ENCODE measurements at places on chromosomes 1 and 21.

GRCh38 chr1:206583707-206584648, 28.3 kb downstream of the EIF2D start:
- peak; percentile 65 for DNase-seq

- DNase-seq: no peak
Measured at GRCh38 chr1:42504535-42505128, 41.5 kb downstream of the CCDC30 start.

- no peak for DNase-seq
Measured at GRCh38 chr1:239040523-239040922, 345.8 kb upstream of the CHRM3 start.

DNA sequence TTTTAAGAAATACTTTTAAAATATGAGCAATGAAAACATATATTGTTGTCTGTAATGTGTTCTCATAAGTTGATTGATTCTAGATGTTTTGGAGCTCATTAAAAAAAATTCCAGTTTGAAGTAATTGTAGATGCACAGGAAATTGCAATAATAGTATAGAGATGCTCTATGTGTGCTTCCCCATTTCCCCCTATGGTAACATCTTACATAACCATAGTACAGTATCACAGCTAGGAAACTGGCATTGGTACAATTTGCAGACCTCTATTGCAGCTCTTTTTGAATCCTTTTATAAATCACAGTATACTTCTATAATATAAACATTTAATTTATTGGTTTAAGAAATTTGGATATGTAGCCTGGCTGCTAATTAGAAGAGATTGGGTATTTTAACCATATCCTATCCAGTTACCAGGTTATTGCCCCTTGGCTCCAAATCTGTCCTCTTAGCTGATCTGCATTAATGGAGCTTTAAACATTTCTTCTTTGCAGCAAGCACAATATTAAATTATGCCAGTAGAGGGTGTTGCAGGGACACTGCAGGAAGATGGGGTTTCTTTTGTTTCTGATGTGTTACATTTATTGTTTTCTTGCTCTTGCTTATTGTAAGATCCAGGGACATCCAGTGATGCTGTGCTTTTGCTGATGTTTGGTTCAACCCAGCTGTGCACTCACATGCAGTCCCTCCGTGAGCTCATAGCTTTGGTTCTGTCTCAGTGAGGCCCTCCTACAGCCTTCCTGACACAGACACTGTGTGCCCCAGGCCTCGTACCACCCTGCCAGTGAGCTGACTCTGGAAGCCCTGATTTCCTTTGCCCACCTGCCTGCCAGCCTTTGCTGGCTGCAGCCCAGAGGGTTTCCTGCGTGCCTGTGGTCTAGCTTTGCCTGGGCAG, 103.3 kb downstream of the RABGAP1L start:
- DNase-seq: peak; percentile 65

DNA sequence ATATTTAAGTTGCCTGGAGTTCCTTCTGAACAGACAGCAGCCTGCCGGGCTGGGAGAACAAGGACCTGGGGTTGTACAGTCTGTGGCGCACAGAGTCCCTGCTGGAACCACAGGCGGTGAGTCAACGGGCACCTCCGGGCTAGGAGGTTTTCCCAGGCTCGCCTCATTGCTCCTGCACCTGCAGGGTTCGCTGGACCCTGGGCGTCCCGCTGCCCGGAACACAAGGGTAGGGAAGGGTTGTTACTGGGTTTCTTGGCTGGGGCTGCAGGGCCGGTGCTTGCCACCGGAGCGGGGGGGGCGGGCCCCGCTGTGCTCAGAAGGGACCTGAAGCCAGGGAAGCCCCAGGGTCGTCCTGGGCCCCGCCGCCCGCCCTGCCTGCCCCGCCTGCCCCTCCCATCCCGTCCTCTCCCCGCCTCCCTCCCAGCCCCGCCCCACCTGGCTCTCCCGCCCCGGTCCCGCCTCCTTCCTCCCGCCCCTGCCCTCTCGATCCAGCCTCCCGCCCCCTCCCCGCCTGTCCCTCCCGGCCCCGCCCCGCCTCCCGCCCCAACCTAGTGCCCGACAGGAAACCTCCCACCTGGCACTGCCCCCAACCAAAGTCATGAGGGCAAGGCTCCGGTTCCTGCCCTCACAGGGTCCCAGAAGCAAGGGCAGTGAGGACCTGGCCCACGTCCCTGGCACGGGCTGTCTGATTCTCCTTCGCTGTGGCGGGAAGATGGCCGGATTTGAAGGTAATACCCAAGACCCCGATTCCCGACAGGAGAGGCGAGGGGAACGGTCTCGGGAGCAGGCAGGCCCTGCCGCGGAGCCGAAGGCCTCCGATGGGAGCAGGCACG, 6.8 kb downstream of the JMJD4 start:
- peak; percentile 43 for DNase-seq

- no peak for DNase-seq
Measured at GRCh38 chr1:152817309-152817708, 5.5 kb downstream of the LCE1B start.

DNA sequence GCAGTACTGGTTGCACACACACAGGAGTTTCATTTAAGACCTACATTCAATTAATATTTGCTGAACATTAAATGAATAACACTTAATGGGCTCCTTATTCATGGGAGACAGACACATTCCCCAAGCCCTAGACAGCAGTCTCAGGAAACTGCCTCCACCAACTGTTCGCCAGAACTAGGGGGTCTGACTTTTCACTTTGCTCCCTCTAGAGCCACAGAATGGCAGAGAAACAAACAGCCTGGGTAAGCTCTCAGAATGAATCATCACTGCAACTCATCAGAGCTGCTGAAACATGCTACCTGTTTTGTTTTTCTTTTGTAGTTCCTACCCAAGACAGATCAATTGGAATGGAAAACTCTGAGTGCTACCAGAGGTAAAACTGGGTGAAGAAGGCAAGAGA, 31.7 kb downstream of the ELK4 start:
- DNase-seq: peak; percentile 81

DNA sequence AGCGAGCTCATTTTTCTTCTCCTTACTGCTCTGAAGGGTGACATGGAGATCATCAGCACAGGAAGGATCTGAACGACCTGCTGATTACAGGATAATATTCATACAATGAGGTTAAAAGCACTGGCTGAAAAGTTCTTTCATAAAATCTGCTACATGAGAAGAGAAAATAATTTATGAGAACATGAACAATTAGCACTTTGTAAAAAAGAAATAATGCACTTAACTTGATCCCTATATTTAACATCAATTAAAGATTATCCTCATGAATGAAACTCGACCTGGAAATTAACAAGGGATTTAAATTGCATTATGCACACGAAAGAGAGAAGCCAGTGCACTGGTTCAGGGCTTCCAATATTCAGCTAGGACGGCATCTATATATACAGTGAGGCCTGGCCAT, 46.6 kb downstream of the RRAGC start:
- DNase-seq: no peak

DNA sequence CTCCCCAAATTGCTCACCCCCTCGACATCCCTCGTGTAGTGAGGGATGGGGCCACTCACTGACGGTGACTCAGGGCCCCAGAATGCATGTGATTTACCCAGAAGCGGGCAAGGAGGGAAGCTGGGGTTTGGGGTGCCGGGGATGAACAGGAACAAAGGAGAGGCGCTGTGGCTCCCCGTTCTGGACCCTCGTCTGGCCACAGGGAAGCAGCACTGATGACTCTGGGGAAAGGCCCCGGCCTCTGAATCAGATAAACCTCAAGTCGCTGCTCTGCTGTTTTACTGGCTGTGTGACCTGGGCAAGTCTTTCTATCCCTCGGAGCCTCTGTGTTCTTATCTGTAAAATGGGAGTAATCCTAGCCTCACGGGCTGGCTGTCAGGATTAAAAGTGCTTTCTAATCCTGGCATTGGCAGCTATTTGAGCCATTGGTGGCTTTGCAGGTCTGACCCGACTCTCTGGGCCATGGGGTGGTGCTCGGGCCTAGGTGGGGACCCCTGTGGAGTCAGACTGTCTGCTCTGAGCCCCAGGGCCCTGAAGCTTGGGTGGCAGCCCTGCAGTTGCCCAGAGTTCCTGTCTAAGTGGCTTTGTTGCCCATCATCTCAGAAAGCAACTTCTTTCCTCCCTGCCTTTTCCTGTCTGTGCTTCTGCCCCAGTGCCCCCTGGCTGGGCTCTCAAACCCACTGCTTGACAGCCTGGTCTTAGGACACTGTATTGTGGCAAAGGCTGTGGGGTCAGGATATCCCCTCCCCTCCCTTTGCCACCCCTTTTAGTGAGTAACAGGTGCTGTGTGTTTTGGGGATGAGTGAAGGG, 5.5 kb downstream of the TNFRSF1B start:
- DNase-seq: no peak

GRCh38 chr1:25576459-25577133, 33.2 kb downstream of the LDLRAP1 start:
- no peak for DNase-seq

GRCh38 chr1:158227904-158228623, 26.2 kb upstream of the CD1A start:
- no peak for DNase-seq

GRCh38 chr1:28896609-28896986, 17.8 kb upstream of the EPB41 start:
- no peak for DNase-seq

- DNase-seq: peak; percentile 9
Measured at GRCh38 chr1:167369175-167369574, 148.5 kb downstream of the POU2F1 start.

GRCh38 chr1:87115317-87115890, 201.0 kb downstream of the HS2ST1 start:
- peak; percentile 85 for DNase-seq

GRCh38 chr1:226044514-226045101, 17.9 kb upstream of the H3-3A start:
- no peak for DNase-seq

GRCh38 chr1:78668427-78668826, 18.8 kb downstream of the IFI44 start:
- no peak for DNase-seq

- no peak for DNase-seq
Measured at GRCh38 chr1:176199707-176200106, 7.4 kb downstream of the COP1 start.

GRCh38 chr1:4379451-4380175, 274.8 kb upstream of the AJAP1 start:
- no peak for DNase-seq

GRCh38 chr21:44724196-44724595, 12.8 kb upstream of the TSPEAR start:
- DNase-seq: no peak

GRCh38 chr1:61117283-61117682, 34.9 kb downstream of the NFIA start:
- no peak for DNase-seq

DNA sequence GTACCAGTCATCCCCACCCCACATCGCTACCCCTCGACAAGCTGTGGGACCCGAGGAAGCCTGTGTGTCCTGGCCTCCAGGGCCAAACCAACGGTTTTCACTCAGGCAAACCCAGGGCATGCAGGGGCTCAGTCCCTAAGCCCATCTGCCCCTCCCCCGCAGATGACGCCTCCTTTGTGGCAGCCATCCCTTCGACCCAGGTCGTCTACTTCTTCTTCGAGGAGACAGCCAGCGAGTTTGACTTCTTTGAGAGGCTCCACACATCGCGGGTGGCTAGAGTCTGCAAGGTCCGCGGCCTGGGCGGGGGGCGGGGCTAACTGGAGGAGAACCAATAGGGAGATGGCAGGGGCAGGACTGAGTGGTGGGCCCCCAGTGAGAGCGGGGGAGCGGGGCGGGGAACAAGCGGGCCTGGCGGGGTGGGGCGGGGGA, 7.4 kb downstream of the SEMA4A start:
- DNase-seq: peak; percentile 58

DNA sequence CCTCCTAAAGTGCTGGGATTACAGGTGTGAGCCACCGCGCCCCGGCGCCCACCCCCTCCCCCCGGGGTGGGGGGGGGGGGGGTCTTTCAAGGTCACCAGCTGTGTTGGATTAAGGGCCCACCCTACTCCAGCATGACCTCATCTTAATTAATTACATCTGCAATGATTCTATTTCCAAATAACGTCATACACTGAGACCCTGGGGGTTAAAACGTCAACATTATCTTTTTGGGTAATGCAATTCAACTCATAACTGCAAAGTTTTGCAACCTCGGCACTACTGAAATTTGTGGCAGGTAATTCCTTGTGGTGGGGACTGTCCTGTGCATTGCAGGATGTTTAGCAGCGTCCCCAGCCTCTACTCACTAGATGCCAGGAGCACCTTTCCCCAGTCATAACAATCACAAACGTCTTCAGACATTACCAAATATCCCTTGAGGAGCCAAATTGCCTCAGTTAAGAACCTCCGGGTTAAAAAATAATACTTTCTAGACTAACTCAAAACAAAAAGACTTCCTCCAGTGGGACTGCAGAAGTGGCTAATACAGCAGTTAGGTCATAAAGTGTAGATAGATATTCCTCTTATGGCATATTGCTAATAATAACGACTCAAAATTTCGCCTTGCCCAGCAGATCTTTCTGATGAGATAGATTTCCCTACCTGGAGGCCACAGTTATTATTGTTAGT, 233.0 kb upstream of the KAZN start:
- no peak for DNase-seq

DNA sequence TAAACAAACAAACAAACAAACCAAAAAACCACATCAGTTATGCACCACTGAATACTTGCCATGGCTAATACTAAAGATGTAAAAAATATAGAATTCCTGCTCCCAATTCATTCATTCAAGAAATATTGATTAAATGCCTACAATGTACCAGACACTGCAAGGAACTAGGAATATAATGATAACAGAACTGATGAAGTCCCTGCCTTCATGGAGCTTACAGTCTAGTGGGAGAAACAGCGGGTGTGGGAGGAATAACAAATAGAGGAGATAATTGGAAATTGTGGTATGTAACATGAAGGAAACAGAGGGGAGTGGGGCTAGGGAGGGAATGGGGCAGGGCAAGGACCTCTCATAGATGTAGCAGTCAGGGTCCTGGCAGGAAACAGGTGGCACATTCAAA, 58.6 kb upstream of the NBL1 start:
- no peak for DNase-seq

DNA sequence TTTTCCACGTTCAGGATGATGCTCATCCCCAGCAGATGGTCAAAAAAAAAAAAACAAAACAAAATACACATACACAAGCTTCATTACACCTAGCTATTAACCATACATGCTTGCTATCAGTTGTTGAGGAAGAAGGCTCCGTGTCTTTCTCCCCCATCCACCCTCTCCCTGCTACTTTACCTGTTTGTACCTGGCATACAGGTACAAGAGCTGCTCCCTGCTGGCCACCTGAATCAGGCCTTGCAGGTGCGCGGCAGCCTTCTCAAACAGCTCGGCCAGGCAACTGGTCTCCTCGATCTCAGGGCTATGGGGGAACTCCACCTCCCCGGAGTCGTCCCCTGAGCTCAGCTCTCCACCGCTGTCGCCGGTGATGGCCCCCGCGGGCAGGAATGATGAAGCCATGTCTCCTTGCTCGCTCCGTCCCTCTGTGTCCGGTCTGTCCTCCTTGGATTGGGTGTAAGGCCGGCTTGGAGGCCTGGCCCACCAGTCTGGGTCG, 464 bp downstream of the ACBD6 start:
- DNase-seq: no peak

DNA sequence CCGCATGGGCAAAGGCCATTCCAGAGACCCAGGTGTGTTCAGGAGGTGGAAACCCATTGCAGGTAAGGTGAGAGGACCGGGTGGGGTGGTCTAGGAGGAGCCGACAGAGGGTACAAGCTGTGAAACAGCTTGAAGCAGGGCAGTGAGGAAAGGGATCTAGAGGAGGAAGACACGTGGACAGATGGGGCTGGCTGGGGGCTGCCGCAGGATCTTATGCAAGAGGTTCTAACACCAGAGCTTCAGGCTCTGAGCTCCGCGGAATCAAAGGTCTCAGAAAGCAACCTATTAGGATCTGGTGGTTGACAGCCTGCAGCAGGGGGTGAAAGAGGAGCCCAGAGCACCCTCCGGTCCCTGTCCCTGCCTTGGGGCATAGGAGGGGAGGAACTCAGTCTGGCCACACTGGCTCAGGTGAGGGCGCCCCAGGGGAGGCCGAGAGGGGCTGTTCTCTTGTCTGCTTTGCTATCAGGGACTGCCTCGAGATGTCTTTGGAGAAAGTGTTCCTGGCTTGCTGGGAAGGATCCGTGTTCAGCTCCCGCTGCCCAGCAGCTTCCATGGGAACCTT, 1.9 kb downstream of the TFF1 start:
- DNase-seq: no peak

Measured in IMR-90 (cell line).